ENCODE measurements at places on chromosomes 7 and 10.

DNA sequence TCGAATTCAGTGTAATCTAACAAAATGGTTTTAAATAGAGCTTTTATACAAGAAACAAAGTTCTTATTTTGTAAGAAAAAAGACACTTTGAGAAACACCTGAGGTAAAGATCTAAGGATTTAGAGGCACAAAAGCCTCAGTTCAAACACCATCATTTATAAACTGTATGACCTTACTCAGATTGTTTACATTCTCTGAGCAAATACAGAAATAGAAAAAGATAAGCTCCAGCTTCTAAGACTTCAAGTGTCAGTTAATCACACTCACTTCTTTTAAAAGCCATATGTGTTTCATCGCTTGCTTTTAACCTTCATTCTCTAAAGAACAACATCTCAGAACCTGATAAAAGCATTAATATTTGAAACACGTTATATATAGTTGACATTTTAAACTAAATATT lies 27.9 kb downstream of the CADPS2 start:
- no peak for DNase-seq

DNA sequence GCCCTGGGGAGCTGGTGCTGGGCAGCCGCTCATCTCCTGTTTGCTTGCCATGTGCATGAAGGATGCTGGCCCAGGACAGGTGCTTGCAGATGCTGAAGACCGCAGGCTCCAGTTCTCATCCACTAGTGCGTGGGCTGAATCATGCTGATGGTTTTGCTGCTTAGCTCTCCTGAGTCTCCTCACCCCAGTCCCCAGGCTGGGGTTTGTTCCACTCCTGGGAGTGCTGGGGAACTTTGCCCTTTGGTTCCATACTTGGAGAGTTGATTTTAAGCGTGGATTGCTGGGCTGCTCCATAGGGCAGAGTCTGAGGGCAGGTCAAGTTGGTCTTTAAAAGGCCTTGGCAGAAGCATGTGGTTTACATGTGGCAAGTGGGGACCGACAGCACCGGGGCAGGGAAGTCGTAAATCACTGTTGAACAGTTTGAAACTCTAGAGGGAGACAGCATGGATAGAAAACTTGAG lies 9.1 kb downstream of the DYNC2I1 start:
- no peak for DNase-seq

GRCh38 chr10:23891301-23891700 lies 317.6 kb upstream of the KIAA1217 start:
- DNase-seq = no peak

DNA sequence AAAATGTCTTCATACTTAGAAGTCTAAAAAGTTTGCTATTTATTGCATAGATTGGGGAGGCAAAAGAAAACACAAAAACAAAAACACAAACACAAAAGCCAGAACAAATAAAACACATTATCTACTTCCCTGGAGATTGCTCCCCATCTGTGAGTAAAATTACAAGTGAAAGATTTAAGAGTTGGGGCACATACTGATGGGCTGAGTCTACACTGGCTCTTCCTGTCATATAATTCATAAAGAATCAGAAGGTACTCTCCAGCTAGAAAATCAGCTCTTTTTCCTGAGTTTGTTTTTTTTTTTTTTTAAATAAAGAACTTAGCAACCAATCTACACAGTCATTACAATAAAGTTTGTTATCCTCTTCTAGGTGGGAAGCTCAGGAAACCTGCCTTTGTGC lies 192.4 kb upstream of the LRRN3 start:
- DNase-seq = no peak

GRCh38 chr10:69961881-69962745 lies 90.5 kb upstream of the MACROH2A2 start:
- DNase-seq = no peak

- no peak for DNase-seq
Measured at GRCh38 chr7:13551503-13551902, 438.0 kb downstream of the ETV1 start.

DNA sequence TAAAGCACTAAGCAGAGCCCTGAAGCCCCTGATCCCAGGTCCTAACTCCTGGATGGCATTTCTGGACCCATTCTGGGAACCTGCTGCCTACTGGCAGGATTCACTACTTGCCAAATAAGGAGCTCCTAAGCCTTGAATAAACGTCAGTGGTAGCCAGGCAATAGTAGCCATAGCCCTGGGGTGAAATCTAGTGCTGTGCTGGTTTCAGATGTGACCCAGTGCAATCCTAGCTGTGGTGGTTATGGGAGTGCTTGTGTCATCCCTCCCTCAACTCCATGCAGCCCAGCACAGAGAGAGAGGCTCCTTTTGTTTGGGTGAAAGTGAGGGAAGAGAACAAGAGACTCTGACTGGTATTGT lies 43.7 kb downstream of the PCLO start:
- DNase-seq = no peak

GRCh38 chr10:114638821-114639625 lies 19.1 kb downstream of the ABLIM1 start:
- DNase-seq = no peak

DNA sequence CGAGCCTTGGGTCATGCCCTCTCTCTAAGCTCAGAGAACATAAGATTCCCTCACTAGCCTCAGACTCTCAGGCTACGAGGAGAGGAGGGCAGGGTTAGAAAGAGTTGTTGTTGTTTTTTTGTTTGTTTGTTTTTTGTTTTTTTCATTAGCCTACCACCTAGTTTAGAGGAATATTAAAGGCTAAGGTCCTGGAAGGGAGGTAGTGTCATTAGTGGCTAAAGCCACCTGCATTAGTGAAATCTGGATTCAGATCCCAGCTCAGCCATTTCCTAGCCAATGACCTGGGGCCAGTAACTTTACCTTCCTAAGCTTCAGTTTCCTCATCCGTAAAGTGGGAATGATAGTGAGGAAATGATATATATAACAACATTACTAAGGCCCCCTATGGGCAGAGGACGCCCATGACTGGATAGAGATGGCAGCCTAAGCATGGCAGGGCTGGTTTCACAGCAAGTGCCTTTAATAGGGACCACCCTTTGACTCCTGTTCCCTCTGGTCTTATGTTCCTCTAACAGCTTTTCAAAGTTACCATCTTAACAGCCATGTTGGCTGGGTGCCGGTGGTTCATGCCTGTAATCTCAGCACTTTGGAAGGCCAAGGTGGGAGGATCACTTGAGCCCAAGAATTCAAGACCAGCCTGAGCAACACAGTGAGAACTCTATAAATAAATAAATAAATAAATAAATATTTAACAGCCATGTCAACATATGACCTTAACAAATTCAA lies 5.1 kb downstream of the DDIT4 start:
- DNase-seq = no peak

- no peak for DNase-seq
Measured at GRCh38 chr7:103799298-103799697, 190.2 kb downstream of the RELN start.

DNA sequence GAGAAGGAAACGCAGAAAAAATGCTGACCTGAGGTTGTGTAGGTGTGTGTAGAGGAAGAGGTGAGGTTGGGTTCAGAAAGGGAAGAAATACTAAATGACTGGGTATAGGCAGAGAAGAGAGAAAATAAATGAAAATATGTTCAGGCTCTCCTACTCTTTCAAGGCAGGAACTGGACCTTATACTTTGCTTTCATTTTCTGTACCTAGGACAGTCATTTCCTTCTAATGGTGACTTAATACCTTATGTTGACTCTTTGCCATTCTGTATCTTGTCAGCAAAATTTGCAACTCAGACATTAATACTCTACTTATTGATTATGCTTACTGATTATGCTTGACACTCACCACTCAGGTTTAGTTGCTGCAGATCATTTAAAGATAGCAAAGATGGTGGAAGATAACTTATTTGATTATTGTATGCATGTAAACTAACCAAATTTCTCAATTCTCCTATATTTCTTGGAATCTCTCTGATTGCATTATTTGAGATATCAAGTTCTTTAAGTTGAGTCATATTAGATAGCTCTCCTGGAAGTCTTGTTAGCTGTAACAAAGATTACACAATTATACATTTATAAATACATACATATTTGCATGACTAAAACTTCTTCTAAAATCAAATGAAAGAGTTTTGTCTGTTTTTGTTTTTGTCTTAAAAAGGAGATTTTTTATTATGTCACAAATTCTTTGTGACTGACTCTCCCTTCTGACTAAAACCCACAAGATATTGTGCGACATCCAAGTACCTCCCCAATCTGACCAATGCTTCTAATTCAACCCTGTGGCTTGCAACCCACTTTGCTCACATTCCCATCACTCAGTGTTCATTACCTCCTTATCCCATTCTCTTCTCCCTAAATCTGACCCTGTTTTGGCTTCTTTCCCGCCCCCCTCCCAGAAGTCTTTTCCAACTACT lies 20.0 kb downstream of the LRRD1 start:
- no peak for DNase-seq

- no peak for DNase-seq
Measured at GRCh38 chr7:98130959-98131358, 24.3 kb downstream of the LMTK2 start.

GRCh38 chr10:15715619-15716227 lies 4.0 kb downstream of the ITGA8 start:
- no peak for DNase-seq

- no peak for DNase-seq
Measured at GRCh38 chr7:105838627-105839231, 37.7 kb downstream of the ATXN7L1 start.

DNA sequence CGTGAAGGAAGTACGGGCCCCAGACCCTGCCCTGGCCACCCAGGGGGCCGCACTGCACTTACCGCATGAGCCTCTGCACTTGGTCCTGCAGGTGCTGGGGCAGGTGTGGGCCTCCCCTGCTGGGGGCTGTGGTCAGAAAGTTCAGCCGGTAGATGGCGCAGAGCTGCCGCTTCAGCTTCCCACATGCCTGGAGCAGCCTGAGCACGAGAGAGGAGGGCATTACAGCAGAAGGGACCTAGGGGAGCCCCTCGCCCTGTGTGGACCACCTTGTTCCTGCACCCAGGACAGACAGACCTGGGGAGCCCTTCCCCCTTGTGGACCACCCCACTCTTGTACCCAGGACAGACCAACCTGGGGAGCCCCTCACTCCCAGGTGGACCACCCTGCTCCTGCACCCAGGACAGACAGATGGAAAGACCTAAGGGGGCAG lies 8.7 kb upstream of the PYROXD2 start:
- no peak for DNase-seq

GRCh38 chr7:72321081-72321480 lies 91.1 kb downstream of the CALN1 start:
- DNase-seq = no peak

DNA sequence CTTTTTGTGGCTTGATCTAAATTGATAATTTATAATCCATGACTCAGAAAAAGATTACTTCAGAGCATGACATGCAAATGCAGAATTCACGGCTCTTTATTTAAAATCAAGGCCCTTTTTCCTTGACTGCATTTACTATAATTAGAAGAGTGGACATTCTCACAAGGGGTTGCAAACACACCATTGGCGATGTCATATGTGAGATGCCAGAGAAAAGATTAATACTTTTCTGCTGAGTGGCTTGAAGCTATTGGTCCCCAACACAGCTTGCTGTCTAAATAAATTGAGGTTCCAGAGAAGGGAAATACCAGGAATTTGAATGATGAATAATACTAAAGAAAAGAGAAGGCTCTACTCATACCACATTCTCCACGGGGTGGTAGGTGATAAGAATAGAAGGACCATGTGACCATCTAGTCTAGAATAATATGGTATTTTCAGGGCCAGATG lies 78.7 kb upstream of the ARID5B start:
- DNase-seq = no peak

DNA sequence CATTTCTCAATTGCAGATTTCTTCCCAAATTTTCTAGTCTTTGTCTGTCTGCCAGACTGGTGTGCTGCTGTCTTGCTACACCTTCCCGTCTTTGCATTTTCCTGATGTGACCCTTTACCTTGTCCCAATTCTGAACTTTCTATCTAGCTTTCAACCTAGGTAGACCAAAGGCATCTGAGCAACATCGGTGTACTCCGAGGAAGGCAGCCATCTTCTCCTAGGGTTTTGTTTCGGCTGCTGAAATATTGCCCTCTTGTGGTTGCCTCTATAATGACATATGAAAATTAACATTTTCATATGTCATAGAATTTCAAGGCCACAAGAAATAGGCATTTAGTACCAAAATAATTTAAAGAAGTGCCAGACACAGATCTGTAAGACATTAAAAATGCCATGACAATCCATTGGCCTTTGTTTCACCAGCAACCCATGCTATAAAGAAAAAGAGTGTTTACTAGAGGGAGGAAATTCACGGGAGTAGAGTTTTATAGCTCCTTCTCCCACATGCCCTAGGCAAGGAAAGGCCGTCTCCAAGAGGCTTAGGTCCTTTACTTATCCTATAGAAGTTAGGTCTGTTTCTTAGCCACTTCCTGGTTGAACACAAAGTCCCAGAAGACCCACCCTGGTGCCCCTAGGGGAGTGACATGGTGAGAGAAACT lies 23.4 kb downstream of the OR9A2 start:
- peak; percentile 61 for DNase-seq

- DNase-seq = no peak
Measured at GRCh38 chr10:54198051-54198450, 603.0 kb downstream of the PCDH15 start.

- no peak for DNase-seq
Measured at GRCh38 chr7:128697302-128697905, 25.3 kb downstream of the GARIN1A start.

GRCh38 chr7:128303643-128304042 lies 40.1 kb downstream of the RBM28 start:
- DNase-seq = no peak

Data from DND-41 (cell line).